ENCODE measurements at places on chromosomes 12 and 14. TPM values are rescaled to one million over a fixed set of nuclear protein-coding genes. Genes with fewer than 3 reads are reported as not detected.
A peak's percentile ranks its signal among the peaks of the same experiment; 100 is the strongest.

DNA sequence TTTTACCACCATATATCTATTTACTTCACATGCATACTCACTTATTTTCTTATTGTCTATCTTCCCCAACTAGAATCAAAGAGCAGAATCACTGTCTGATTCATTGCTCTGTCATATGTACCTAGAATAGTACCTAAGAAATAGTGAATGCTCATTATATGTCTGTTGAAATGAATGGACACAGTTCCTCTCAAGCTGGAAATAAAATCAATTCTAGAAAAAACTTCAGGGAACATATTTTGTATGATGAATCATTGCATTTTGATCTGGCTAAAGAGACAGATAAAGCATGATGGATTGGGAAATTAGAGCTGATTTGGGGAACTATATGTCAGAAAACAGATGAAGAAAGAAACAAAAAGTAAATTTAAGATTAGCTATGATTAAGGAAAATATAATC lies 623.3 kb downstream of the C12orf50 start:
- DNase-seq = no peak

DNA sequence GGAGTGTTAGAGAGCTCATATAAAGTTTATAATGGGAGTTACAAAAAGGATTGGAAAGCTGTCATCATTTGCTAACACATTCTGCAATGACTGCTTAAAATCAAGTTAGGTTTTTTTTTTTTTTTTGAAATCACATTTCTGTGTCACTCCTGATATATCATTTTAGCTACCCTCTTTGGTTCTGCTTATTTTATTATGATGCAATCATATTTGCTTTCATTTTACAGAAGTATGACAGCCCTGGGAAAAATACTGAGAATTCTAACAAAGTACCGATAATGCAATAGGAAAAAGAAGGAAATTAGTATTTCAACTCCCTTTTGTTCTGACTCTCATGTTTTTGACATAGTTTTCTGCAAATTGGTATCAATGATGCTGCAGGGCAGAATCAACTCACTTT lies 71.6 kb upstream of the MDGA2 start:
- no peak for DNase-seq

DNA sequence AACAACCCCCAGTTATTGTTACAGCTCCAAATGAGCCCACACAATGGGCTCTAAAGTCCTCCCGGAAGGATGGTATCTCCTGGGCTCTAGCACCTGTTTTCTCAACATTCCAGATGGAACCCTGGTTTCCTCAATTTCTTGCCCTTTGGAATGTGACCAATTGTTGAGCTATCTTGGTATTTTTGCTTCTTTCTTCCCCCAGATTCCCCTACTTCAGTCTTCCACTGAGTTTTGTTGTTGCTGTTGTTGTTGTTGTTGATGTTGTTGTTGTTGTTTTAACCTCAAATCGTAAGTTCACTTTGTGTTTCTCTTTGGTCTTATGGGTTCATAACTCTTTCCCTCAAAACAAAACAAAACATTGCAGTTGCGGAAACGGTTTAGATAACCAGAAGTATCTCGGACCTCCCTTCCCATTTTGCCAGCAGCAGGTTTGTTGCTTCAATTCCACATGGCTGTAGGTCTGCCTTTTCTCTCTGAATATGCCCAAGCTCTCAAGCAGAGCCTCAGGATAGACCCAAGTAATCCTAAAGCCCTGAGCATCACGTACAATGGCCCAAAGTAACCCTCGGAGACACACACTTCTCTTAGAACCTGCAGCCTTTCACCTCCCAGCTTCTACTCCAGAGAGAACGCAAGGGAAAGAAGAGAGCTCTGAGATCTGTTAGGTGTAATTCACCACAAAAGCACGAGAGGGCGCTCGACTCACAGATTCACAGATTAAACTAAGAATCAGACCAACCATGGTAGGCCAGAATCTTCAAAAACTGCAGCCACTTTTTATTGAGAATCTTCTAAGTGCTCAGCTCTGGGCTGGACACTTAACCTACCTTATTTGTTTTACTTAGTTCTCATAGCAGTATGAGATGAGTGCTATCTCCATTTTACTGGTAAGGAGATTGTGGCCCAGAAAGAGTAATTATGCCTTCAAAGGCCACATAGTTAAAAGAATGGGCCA lies 1.0 kb upstream of the DDX23 start:
- DNase-seq = peak; percentile 90

DNA sequence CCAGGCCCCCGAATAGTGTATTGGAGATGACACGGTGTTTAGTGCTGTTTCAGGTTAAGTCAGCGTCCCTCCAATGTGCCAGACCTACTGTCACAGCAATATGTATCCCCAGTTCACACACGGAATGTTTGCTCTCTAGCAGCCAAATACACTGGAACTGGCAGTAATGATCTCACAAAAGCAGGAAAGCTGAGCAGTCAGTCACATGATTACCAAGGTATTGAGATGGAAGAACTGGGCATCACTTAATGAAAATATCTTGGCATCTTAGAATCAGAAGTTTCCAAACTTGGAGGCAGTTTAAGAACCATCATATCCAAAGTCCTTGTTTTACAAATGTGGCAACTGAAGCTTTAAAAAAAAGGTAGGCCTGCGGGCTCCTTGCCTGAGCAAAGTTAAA lies 23.3 kb downstream of the NINJ2 start:
- no peak for DNase-seq

Gene MYH6
- polyA plus RNA-seq = 3.2 TPM

- DNase-seq = no peak
Observed at GRCh38 chr14:64963611-64964010, 8.5 kb downstream of the RAB15 start.
